ENCODE measurements at places on chromosomes 12 and 14.
A peak's percentile ranks its signal among the peaks of the same experiment; 100 is the strongest.

DNA sequence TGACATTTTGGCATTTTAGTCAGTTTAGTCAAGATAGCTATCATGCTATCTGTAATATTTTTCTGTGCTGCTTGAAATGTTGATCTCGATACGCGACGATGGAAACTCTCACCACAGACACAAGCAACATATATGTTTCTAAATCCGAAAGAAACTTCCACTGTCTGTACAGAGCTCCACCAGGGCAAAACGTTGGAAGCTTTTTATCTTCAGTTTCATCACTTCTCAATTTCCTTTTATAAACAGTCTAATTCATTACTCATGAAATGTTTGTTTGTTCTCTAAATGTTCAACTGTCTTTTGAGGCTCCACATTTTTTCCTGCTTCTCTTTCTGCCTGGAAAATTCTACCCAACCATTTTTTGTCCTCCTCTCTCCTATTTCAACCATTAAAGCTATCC lies 737.6 kb downstream of the SLC16A7 start:
- H3K36me3 ChIP-seq, result peaks cover under 1% of the 10 kb centered on the region
- no peaks in the 10 kb centered on the region for H3K4me1 ChIP-seq
- no peak overlapping the region for H3K27ac ChIP-seq
- no peak overlapping the region for H3K4me3 ChIP-seq

GRCh38 chr12:54431911-54432814 lies 13.1 kb upstream of the ITGA5 start:
- DNase-seq, result no peak
- no peaks in the 10 kb centered on the region for H3K27me3 ChIP-seq
- peaks cover 48% of the 10 kb centered on the region for H3K4me1 ChIP-seq
- H3K27ac ChIP-seq, result peak overlapping the region; percentile 85
- H3K4me3 ChIP-seq, result peak overlapping the region; percentile 68

- peaks cover 52% of the 10 kb centered on the region for H3K4me1 ChIP-seq
- H3K36me3 ChIP-seq, result peaks cover 1% of the 10 kb centered on the region
- no peak overlapping the region for H3K4me3 ChIP-seq
- no peak for DNase-seq
- H3K27me3 ChIP-seq, result no peaks in the 10 kb centered on the region
- H3K27ac ChIP-seq, result no peak overlapping the region
Measured at GRCh38 chr14:89247457-89248122, 169.4 kb downstream of the FOXN3 start.

- no peaks in the 10 kb centered on the region for H3K4me1 ChIP-seq
- no peak overlapping the region for H3K4me3 ChIP-seq
- no peaks in the 10 kb centered on the region for H3K36me3 ChIP-seq
- no peaks in the 10 kb centered on the region for H3K27me3 ChIP-seq
Measured at GRCh38 chr12:127780881-127781280, 486.1 kb upstream of the TMEM132C start.

- H3K36me3 ChIP-seq, result peaks cover 14% of the 10 kb centered on the region
- H3K4me3 ChIP-seq, result peak overlapping the region; percentile 67
- H3K27me3 ChIP-seq, result no peaks in the 10 kb centered on the region
- peaks cover 87% of the 10 kb centered on the region for H3K4me1 ChIP-seq
Measured at GRCh38 chr12:57835366-57836288, 10.9 kb downstream of the CTDSP2 start.

DNA sequence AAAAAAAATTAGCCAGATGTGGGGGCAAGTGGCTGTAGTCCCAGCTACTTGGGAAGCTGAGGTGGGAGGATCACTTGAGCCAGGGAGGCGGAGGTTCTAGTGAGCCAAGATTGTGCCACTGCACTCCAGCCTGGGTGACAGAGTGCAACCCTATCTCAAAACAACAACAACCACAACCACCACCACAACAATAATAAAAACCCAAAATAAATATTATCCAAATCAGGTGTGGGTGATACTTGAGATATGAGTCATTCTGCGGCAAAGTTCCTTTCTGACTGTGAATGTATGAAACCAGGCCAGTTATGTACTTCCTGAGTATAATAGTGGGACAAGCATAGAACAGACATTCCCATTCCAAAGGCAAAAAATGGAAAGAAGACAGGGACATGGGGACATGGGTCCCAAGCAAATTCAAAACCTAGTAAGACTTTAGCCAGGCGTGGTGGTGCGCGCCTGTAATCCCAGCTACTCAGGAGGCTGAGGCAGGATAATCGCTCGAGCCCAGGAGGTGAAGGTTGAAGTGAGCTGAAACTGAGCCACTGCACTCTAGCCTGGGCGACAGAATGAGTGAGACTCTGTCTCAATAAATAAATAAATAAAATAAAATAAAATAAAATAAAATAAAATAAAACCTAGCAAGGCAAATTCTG lies 9.7 kb upstream of the ERC1 start:
- H3K27ac ChIP-seq, result no peak overlapping the region
- H3K4me1 ChIP-seq, result peaks cover 9% of the 10 kb centered on the region
- no peak overlapping the region for H3K4me3 ChIP-seq
- H3K36me3 ChIP-seq, result no peaks in the 10 kb centered on the region
- no peak for DNase-seq

DNA sequence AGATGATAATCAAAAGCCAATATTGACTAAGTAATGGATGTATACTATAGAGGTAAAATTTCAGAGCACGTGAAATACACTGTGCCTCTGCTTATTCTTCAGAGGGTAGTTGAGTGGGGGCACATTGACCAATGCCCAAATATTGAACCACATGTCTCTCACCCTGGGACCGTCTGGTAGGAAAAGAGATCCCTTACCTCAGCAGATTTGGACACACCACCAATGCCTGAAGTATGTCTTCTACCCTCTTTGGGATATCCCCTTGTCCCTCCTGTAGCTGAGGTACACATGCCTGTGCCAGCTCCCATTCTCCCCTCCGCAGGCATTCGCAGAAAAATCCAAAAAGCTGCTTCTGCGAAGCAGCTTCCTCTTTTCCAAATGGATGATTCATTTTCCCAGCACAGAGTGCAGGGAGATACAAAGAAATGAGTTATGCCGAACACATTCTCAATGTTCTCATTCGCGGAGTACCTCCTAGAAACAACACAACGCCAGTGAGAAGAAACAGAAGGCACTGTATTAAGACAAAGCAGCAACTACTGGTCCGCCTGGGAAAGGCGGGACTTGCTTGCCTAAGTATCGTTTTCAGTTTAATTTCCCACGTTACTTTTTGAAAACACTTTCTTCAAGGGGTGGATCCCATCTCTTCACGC lies 691 bp downstream of the ZFYVE26 start:
- no peaks in the 10 kb centered on the region for H3K27me3 ChIP-seq
- no peak for DNase-seq
- peaks cover 26% of the 10 kb centered on the region for H3K36me3 ChIP-seq
- H3K4me1 ChIP-seq, result peaks cover 33% of the 10 kb centered on the region
- peak overlapping the region; percentile 92 for H3K27ac ChIP-seq
- peak overlapping the region; percentile 98 for H3K4me3 ChIP-seq

- H3K27ac ChIP-seq, result peak overlapping the region; percentile 75
- H3K4me1 ChIP-seq, result peaks cover 15% of the 10 kb centered on the region
- H3K27me3 ChIP-seq, result no peaks in the 10 kb centered on the region
- peaks cover 23% of the 10 kb centered on the region for H3K36me3 ChIP-seq
- DNase-seq, result no peak
Measured at GRCh38 chr12:42196723-42197603, 41.1 kb downstream of the YAF2 start.

DNA sequence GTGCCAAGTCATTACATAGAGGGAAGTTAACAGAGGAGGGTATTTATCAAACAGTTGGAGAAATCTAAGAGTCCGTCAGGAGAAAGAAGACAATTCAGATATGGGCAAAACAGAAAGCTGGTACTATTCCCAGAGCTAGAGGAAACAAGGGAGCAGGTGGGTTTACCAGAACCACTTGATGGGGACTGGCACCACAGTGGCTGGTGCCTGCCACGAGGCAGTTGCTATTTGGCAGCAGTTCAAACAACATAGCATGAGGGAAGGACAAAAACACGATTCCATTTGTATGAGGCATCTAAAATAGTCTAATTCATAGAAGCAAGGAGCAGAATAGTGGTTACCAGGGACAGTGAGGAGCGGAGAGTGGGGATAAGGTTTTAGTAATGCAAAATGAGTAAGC lies 24.6 kb upstream of the KLRD1 start:
- no peak for DNase-seq
- H3K36me3 ChIP-seq, result peaks cover 3% of the 10 kb centered on the region
- H3K27ac ChIP-seq, result no peak overlapping the region

DNA sequence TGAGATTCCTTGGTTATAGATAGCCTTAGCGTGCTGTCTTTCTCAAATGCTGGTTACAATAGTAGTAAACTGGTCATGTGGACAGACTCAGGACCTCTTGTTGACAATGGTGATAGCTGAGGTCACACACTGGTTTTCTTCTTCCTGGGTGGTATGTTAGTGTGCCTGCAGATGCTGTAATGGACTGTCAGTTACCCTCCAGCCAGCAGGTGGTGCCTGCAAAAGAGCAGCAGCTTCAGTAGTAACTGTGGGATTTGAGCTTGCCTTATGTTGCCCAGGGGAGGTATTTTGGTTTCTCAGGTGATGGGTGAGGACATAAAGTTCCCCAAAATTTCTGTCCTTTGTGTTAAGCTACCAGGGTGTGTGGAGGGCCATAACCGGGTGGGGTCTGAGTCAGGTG lies 33.7 kb upstream of the SCAF11 start:
- no peak for DNase-seq
- H3K27ac ChIP-seq, result no peak overlapping the region
- H3K27me3 ChIP-seq, result peaks cover 71% of the 10 kb centered on the region
- no peaks in the 10 kb centered on the region for H3K4me1 ChIP-seq

GRCh38 chr12:92810370-92810769 lies 107.6 kb downstream of the PLEKHG7 start:
- DNase-seq, result no peak
- H3K36me3 ChIP-seq, result peaks cover 18% of the 10 kb centered on the region
- no peak overlapping the region for H3K4me3 ChIP-seq
- H3K27ac ChIP-seq, result no peak overlapping the region
- H3K27me3 ChIP-seq, result no peaks in the 10 kb centered on the region
- no peaks in the 10 kb centered on the region for H3K4me1 ChIP-seq

- no peak overlapping the region for H3K27ac ChIP-seq
- DNase-seq, result no peak
- H3K4me3 ChIP-seq, result no peak overlapping the region
- H3K36me3 ChIP-seq, result no peaks in the 10 kb centered on the region
- no peaks in the 10 kb centered on the region for H3K4me1 ChIP-seq
Measured at GRCh38 chr12:47576289-47576945, 129.4 kb downstream of the RPAP3 start.

GRCh38 chr12:124379938-124380754 lies 85.3 kb downstream of the RFLNA start:
- no peak overlapping the region for H3K27ac ChIP-seq
- H3K36me3 ChIP-seq, result peaks cover 35% of the 10 kb centered on the region
- H3K4me1 ChIP-seq, result peaks cover 8% of the 10 kb centered on the region
- H3K27me3 ChIP-seq, result no peaks in the 10 kb centered on the region

GRCh38 chr12:105057174-105057573 lies 27.1 kb downstream of the ALDH1L2 start:
- no peak for DNase-seq
- H3K4me1 ChIP-seq, result peaks cover 5% of the 10 kb centered on the region
- H3K4me3 ChIP-seq, result no peak overlapping the region

DNA sequence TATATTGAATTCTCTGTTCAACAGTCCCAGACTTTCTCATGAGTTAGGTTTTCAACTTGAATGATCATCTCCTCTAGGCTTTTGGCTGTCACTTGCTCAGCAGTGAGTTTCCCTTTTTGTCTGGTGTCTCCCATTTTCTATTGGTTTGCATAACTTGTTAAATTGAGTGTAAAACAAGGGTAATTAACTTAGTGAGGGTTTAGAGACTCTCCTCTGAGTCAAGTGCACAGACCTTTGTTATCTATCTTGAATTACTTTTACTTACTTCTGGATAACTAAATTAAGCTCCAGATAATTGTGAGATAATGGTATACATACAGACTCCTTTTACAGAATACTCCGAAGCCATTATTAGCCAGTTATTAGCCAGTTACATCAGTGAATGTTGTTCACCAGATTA lies 22.0 kb downstream of the MLXIP start:
- H3K4me1 ChIP-seq, result peaks cover 59% of the 10 kb centered on the region
- no peak for DNase-seq
- peaks cover 10% of the 10 kb centered on the region for H3K36me3 ChIP-seq
- no peaks in the 10 kb centered on the region for H3K27me3 ChIP-seq

- H3K4me3 ChIP-seq, result peak overlapping the region; percentile 37
- H3K4me1 ChIP-seq, result peaks cover 25% of the 10 kb centered on the region
- H3K27me3 ChIP-seq, result peaks cover 56% of the 10 kb centered on the region
- peaks cover 2% of the 10 kb centered on the region for H3K36me3 ChIP-seq
Measured at GRCh38 chr14:89067293-89067972, 243.0 kb downstream of the TTC8 start.

DNA sequence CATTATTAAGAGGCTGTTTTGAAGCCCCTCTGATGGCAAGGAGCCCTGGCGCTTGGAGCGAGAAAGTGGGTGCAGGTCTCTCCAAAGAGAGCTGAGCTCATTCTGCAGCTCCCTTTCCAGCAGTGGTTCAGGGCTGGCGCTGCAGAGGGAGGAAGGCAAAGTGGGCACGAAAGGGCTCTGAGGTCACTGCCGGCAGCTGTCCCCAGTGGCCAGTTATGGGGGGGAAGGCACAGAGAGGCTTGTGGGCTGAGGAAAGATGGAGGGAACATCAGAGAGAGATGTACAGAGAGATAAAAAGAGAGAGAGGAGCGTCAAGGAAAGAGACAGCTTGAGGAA lies 75.2 kb upstream of the TBX5 start:
- H3K27ac ChIP-seq, result no peak overlapping the region
- H3K4me1 ChIP-seq, result no peaks in the 10 kb centered on the region
- no peaks in the 10 kb centered on the region for H3K36me3 ChIP-seq
- no peak for DNase-seq

DNA sequence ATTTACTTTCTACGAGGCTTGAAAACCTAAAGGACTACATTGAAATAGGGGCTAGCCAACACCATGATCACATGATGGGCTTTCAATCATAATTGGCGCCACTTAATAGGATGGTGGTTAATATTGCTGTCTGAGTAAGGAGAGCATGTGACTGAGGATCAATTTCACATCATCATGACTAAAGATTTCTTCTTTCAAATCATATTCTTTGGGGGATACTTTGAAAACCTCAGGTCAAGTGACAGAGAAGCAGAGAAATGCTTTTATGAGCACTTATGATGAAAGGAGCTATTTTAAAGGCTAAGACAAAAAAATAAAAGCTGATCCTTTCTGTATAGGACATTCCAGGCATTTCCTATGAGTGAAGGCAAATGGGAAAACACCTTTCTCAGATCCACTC lies 42.9 kb upstream of the KRAS start:
- no peaks in the 10 kb centered on the region for H3K27me3 ChIP-seq
- H3K36me3 ChIP-seq, result no peaks in the 10 kb centered on the region
- no peak for DNase-seq
- no peak overlapping the region for H3K4me3 ChIP-seq
- H3K4me1 ChIP-seq, result no peaks in the 10 kb centered on the region
- H3K27ac ChIP-seq, result no peak overlapping the region

- no peaks in the 10 kb centered on the region for H3K4me1 ChIP-seq
- no peak overlapping the region for H3K27ac ChIP-seq
Measured at GRCh38 chr12:84694116-84694515, 218.5 kb downstream of the SLC6A15 start.
